Fibroblast of gingiva (primary cell): ENCODE measurements at places on chromosomes 3 and 15.

DNA sequence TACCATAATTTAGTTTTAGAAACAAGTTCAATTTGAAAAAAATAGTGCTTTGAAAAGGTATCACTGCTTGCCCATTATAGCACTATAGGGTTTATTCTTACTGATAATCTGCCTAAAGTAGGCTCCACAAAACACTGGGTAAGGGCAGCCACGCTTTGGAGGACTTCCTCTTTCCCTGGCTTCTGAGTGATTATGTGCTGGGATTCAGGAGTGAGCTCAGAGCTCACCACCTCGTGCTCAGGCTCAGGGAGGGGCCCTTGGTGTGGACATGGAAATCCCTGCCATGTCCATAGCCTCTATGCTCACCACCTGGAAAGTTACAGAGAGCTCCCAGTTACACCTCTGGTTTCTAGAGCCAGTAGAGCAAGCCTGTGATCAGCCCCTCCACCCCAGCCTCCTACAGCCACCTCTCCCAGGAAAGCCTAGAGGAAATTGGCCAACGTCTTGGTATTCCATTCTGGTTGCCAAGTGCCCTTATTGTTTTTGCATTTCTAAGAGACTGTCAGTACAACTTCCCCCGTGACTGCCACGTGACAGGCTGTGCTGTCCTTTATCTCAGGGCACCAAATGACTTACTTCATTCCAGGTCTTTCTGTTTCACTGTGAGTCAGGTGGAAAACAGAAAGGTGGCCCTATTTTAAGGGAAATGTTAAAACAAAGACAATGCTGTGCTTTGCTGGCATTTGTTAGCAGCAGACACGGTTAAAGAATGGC, 316.0 kb downstream of the RORA start:
- DNase-seq: no peak

GRCh38 chr15:39599871-39600270, 19.0 kb downstream of the THBS1 start:
- DNase-seq: peak; percentile 62

DNA sequence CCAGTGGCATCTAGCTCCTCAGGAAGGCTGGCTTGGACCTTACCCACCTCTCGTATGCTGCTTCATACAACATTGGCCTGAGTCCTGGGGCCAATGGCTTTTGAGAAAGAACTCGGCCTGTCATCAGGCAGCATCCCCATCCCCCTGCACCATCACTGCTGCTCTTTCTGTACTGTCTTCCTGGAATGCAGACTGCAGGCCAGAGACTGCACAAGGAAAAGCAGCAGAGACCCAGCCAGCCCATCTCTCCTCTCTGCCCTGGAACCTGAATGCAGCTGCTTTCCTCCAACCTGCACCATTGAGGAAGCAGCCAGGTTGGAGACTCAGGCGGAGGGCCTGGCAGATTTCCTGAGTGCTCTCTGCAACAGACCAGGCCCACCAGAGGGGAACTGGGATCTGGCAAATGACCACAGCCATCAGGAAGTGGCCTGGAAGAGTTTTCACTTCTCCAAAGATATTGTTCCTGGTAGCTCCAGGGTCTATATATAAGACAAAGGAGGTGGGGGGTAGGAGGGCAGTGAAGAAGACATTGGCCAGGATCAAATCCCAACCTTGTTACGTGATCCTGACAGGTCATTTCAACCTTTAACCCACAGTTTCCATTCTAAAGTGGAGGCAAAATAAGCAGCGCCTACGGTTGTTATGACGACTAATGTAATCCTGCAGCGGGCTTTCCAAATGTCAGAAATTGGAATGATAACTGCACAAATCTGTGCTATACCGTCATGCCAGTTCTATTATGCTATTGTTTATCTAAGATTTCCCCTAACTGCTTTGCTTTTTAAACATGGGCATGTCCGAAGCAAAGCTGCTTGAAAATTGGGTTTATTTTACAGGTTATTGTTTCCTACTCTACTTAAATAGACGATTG, 24.4 kb upstream of the RAB7A start:
- no peak for DNase-seq

GRCh38 chr3:50237133-50237651, 1.2 kb downstream of the GNAI2 start:
- peak; percentile 66 for DNase-seq
